ENCODE measurements at places on chromosomes 11 and 22.

- no peak for DNase-seq
These were observed 16.2 kb downstream of the ARVCF start for GRCh38 chr22:20000246-20001081.

DNA sequence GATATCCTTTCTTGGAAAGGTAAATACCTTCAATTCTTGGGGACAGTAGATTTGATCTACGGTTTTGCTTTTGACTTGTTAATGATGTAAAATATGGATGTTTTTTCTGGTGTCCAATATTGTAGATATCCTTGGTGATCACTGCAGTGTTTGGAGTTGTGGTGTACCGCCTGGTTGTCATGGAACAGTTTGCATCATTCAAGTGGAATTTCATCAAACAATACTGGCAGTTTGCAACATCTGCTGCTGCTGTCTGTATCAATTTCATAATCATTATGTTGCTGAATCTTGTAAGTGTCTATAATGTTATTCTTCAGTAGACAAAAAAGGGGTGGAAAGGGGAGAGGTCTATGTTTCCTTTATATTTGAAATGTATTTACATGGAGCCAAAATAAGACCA, 27.4 kb upstream of the MUC15 start:
- DNase-seq, result no peak

- no peak for DNase-seq
These were observed 22.0 kb downstream of the MFNG start for GRCh38 chr22:37464181-37464580.

DNA sequence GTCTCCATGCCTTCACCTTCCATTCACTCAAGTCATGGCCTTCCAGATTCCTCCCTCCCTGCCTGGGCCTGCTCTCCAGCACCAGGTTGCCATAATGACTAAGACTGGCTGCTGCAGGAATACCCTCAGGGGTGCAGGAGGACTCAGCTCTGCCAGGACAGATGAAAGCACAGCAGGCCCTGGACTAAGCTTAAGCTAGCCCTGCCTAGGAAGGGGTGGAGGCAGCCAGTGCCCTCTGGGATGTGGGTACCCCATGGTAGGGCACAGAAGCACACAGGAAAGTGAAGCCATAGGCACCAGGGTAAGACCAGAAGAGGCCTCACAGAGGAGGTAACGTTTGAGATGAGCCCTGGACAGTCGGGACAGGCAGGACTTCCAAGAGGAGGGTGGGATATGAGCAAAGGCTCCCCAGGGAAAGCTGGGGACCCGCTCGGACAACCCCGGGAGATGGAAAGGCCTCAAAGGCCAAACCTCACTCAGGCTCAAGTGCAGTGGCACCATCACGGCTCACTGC, 3.0 kb upstream of the RIN1 start:
- no peak for DNase-seq

- DNase-seq, result no peak
These were observed 43.3 kb upstream of the EP300 start for GRCh38 chr22:41048791-41049717.
